ENCODE measurements at places on chromosomes 16 and 17.

- DNase-seq = no peak
These were observed 12.5 kb downstream of the RARA start for GRCh38 chr17:40321524-40321929.

DNA sequence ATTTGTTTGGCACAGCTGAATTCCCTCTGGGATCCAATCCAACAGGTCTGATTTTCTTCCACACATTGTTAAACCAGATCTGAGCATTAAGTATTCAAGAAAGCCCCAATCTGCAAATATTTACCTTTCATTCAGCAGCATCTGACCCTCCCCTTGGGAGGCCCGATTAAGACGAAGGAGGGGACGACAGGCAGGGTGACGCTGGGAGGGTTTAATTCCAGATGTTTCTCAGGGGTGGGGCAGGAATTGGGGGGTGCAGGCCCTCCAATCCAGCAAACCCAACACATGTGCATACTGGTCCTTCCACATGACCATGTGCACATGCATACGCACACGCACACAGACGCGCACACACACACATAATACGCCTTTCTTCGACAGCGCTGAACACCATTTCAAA, 240.5 kb downstream of the GSG1L start:
- DNase-seq = no peak

DNA sequence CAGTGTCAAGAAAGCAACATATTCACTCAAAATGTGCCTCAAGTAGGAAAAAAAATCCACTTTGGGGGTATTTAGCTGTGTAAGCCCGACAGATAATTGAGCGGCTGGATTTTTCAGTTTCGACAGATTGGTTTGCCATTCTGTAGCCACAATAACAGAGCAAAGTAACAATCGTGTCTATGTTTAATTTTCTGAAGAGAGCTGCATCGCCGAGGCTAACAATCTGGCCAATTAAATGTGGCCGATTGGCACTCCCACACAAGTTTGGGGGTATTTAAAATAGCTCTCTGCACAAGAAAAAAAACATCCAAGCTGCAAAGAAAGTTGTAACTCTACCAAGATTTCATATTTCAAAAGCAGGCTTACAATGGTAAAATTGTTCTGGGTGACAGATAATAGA, 99.7 kb upstream of the CDH13 start:
- no peak for DNase-seq

GRCh38 chr17:38746849-38747462, 1.2 kb downstream of the PCGF2 start:
- DNase-seq = no peak

DNA sequence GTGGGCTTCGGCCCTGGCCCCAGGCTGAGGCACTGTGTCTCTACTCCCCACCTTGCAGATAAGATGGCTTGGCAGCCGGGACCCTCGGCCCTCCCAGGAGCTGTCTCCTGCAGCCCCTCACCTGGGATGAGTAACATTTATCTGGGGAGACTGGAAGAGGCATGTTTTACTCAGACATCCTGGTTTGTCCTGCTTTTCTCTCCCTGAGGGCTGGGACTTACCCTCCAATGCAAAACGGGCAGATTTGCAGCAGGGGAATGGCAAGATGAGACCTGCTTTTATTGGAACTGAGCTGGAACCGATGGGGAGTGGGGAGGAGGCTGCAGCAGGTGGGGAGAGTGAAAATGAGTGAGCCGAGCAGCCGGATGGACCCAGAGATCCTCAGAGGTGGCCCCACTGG, 27.3 kb upstream of the UBE2G1 start:
- DNase-seq = no peak

GRCh38 chr17:6660805-6661463, 9.4 kb downstream of the C17orf100 start:
- DNase-seq = no peak

DNA sequence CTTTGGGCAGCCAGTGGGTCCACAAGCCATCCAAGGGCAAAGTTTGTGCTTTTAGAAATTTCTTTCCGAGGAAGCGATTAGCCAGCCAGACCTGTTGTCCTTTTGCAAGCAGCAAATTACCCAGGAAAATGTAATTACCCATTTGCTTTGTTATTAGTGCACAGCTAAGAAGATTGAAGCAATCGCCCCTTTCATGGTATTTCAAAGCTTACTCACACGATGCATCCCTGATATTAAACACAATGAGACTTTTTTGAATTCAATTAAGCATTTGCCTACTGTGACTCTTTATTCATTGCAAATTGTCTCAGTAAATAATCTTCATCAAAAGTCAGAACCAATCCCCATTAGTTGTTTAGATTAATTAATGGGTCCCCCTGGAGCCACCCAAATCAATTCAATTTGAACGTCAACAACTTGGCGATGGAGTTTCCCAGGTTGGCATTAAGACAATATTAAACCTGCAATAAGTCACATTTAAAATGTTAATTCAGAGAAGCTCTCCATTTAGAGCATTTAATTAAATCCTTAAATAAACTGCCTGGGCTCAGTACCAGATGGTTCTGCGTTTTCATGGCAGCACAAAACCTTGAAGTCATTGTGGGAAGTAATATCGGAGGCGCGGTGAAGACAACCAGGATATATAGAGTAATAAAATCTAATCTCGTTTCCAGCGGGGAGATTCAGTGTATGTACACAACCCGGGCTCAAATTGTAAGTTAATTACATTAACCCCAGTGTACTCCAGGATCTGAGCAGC, 366.2 kb upstream of the TNRC6C start:
- no peak for DNase-seq

GRCh38 chr16:741986-742629, 1.3 kb upstream of the CIAO3 start:
- no peak for DNase-seq

DNA sequence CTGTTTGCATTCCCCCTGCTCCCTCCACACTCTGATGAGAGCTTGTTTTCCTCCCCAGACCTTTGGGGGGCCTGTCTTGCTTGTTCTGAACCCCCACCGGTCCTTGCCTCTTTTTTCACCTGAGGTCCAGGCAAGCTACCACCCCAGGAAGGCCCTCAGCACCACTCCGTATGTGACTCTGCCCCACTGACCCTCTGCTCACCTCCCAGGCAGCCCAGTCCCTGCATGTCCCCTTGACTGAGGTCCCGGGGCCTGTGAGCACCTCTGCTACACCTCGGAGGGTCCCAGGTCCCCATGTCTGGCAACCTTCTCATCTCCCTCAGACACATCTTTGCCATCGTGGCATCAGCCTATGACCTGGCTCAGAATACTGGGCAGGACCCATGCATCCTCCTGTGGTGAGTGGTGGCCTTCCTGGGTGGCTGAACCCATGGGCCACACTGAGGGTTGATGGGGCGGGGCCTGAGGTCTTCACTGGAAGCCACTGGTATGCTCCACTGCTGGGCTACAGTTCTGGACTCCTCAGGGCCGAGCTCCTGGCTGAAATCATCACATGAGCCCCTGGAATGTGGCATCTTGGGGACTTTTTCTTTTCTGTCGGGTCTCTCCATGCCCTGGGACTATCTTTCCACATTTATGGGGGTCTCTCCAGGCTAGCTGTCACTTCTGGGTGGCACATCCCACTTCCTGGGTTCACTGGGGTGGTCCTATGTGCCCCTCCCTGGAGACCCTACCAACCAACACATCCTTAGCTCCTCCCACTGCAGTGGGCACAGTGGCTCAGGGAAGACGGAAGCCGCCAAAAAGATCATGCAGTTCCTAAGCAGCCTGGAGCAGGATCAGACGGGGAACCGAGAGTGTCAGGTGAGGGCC, 3.5 kb downstream of the MYO15B start:
- no peak for DNase-seq

- no peak for DNase-seq
These were observed 10.6 kb downstream of the ADCY7 start for GRCh38 chr16:50276801-50277555.

- peak; percentile 72 for DNase-seq
These were observed 74.6 kb downstream of the CMC2 start for GRCh38 chr16:80931801-80932707.

DNA sequence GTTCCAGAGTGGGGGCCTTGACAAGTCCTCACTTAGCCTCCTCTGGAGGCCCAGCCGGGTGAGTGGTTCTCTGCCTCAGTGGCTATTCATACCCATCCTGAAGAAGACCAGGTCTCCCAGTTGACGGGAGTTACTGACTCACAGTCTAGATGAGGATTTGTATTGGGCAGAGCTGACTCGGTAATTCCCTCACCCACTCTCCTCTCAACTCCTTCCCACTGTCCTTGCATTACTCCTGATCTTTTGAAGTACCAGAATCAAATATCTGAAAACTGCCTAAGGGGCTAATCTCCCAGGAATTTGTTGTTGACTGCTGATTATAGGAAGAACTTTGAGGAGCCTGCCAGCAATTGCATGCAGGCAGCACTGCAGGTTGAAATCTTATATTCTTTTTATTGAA, 14.2 kb downstream of the SAP30BP start:
- DNase-seq = no peak

DNA sequence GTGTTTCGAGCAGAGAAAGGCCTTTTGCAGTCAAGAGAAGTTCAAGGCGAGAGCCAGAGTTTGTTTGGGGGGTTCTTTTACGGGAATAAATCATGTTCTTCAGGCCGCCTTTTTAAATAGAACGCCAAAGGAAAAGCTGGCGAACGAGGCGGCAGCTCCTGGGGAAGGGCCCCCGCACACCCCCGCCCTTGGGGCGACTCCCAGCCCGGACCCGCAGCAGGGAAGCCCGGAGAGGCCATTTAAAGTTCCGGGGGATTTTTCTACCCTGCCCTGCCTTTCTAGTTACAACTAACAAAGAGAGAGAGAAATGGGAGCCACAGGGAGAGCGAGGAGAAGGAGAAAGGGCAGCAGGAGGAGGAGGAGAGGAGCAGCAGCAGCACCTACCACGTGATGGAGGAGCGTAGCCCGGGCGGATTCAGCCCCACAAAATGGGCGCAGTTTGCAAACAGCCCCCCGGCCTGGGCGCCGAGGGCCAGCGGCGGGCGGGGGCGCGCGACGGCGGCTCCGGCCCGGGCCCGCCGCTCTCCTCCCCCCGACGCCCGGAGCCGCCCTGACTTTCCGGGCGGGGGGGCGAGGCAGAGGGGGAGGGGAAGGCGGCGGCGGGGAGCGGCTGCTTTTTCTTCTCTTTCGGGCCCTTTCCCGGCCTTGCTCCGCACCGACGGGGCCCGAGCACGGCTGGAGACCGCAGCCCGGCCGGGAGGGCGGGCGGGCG, 634 bp downstream of the KANSL1 start:
- DNase-seq = peak; percentile 85

DNA sequence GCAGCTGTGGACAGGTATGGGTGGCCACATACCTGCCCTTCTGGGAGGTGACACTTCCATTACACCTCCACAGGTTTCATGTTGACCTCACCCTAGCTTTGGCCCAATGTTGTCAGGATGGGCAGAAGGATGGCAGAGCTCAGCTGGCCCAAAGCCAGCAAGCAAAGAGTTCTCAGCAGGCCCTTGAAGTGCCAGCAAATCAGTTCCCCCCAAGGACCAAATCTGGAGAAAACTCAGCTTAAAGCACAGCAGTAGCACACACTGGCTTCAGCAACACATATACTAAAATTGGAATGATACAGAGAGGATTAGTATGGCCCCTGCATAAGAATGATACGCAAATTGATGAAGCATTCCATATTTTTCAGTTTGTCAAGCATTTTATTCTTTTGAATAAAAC, 13.4 kb downstream of the ARL4D start:
- DNase-seq = no peak

DNA sequence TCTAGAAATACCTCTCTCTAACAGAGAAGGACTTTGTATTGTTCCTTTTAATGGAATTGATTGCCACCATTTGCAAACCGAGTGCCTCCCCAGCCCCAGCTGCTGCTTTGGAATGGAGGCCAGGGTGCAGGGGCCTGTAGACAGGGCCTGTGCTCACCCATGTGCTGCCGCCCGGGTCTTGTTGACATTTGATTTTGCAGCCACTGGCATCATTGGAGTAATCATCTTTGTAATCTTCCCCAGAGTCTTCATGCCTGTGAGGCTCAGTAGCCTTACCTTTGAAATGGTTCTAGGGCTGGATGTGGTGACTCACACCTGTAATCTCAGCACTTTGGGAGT, 119.8 kb downstream of the CLEC16A start:
- no peak for DNase-seq

DNA sequence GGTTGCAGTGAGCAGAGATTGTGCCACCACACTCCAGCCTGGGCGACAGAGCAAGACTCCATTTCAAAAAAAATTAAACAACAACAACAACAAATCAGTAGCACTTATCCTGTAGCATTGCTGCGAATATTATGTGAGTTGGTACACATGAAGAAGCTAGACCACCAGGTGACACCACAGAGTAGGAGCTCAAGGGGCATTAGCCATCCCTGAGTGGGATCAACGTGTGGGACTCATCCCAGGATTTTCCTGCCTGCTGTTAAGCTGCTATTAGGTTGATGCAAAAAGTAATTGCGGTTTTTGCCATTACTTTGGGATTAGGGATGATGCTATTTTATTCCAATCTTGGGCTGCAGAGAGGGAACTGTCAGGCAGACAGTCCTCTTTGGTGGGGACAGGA, 47.2 kb downstream of the OTOA start:
- DNase-seq = no peak

DNA sequence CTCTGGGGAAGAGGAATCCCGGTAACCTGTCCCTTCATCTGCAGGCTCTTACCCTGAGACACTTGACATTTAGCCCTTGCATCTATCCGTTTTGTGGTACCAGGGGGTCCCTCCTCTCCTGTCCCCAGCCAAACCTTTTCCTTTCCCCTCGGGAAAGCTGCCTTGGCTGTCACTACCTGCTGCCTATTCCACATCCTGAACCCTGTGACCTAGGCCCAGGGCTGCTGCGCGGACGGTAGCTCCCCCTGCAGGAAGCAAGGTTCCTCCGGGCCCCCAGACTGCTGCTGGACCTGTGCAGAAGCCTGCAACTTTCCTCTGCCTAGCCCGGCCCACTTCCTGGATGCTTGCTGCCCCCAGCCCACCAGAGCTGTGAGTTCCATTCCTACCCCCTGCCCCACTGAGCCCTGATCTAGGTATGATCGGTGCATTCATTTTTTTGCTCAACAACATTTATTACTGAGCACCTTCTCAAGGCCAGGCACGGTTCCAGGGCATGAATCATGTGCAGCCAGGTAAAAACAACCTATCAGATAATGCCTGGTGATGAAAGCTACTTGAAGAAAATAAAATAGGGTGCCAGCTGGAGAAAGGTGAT, 10.5 kb upstream of the ALDOA start:
- peak; percentile 79 for DNase-seq

DNA sequence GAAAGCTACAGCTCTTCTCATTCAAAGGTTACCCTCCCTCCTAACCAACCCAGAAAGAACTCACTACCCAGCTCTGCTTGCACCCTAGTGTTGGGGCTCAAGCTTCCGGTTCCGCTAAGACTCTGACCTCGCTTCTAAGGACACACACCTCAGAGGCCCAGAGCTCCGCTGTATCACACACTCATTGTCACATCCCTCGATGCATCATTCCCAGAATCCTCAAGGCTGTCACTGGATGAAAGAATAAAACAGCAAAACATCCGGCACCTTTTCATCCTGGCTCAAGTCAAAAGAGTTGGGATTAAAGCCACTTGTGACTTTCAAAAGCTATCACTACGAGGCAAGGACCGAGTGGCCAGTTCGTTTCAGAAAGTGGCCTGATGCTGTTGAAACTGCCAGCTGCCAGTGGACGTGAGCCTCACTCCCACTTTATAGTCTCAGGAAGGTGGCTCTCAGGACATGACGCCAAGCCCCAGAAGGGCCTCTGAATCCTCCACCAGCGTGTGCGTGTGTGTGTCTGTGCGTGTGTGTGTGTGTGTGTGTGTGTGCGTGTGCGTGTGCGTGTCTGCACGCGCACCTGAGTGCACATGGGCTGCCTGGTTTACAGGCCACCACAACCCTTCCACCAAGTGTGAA, 29.0 kb downstream of the ZFHX3 start:
- no peak for DNase-seq
